Lung microvascular endothelial cell (primary cell): ENCODE measurements at places on chromosomes 13 and 19. TPM values are rescaled to one million over a fixed set of nuclear protein-coding genes. Genes with fewer than 3 reads are reported as not detected.

GRCh38 chr19:42594617-42595489 lies at the start of gene CEACAM8:
Gene CEACAM8 (minus strand): TSS chr19:42594924. CDS start chr19:42594828, 96 bp downstream.
- no peak for DNase-seq

- DNase-seq: no peak
Observed at GRCh38 chr13:104382951-104383350, 1316.7 kb upstream of the SLC10A2 start.

GRCh38 chr19:35569281-35569781 lies 5.9 kb upstream of the ATP4A start:
- DNase-seq: no peak

MADCAM1 gene
- total RNA-seq: under 0.01 TPM in 1 of 2 replicates, not detected in the other

GRCh38 chr19:11766597-11767591 lies at the start of gene ZNF441:
Gene ZNF441 (plus strand): TSS chr19:11767000. CDS start chr19:11767194, 194 bp downstream.
- peak; percentile 93 for DNase-seq

SIGLEC5 gene
- not detected in 2 replicates for total RNA-seq

GRCh38 chr19:28884786-28885476 lies 328.0 kb downstream of the UQCRFS1 start:
- no peak for DNase-seq

- peak; percentile 2 for DNase-seq
Observed at GRCh38 chr19:56720281-56720680, 48.7 kb upstream of the ZNF835 start.
